ENCODE measurements at places on chromosomes 2 and 18. TPM values are rescaled to one million over a fixed set of nuclear protein-coding genes. Genes with fewer than 3 reads are reported as not detected.

The TNFAIP6 gene
- 1.2 TPM for total RNA-seq

The ACTG2 gene
- 0.23 TPM for total RNA-seq

The ZNF385B gene
- total RNA-seq: not detected

The IL1F10 gene
- not detected for total RNA-seq

The M1AP gene
- total RNA-seq: not detected

The RTP5 gene
- not detected for total RNA-seq

The MALL gene
- 142 TPM for total RNA-seq

The PUM2 gene
- 34.8 TPM for total RNA-seq

The SERPINB8 gene
- 13.2 TPM for total RNA-seq

The KCNJ13 gene
- total RNA-seq: not detected

The RAMP1 gene
- not detected for total RNA-seq

The DPYSL5 gene
- 3.6 TPM for total RNA-seq

The CCDC121 gene
- 3.8 TPM for total RNA-seq

The APCDD1 gene
- not detected for total RNA-seq

The AQP12A gene
- not detected for total RNA-seq

The NPHP1 gene
- 7.3 TPM for total RNA-seq

The BOK gene
- 35.5 TPM for total RNA-seq

The MXD1 gene
- total RNA-seq: 2.2 TPM

The COL4A3 gene
- 1.6 TPM for total RNA-seq

The CHRNG gene
- not detected for total RNA-seq

The ICOS gene
- not detected for total RNA-seq

The ANO7 gene
- 1.9 TPM for total RNA-seq

The PROC gene
- 5.6 TPM for total RNA-seq

The REEP1 gene
- 0.88 TPM for total RNA-seq

The AKAIN1 gene
- not detected for total RNA-seq

The MEMO1 gene
- 82.1 TPM for total RNA-seq

The TMEM182 gene
- 3.4 TPM for total RNA-seq

The LIMS4 gene
- total RNA-seq: 0.57 TPM

The FSHR gene
- not detected for total RNA-seq

The SKOR2 gene
- total RNA-seq: not detected

The SMYD5 gene
- 53.8 TPM for total RNA-seq

The ERBB4 gene
- total RNA-seq: not detected

The C2orf68 gene
- total RNA-seq: 26.7 TPM

The LGALSL gene
- total RNA-seq: 8.7 TPM

The CAPN13 gene
- total RNA-seq: 0.07 TPM

The DLGAP1 gene
- total RNA-seq: not detected

The SATB2 gene
- total RNA-seq: 2.9 TPM

The LYPD1 gene
- total RNA-seq: 15.2 TPM

The DDX1 gene
- 126 TPM for total RNA-seq

The SPHKAP gene
- not detected for total RNA-seq

The MC4R gene
- total RNA-seq: not detected

The C2orf92 gene
- total RNA-seq: 0.66 TPM

The FASTKD1 gene
- 18.3 TPM for total RNA-seq

The ACADL gene
- not detected for total RNA-seq

The SULT1C2 gene
- total RNA-seq: 0.59 TPM

The ASB18 gene
- not detected for total RNA-seq

The STRN gene
- total RNA-seq: 11.1 TPM

The SMAD7 gene
- 20.7 TPM for total RNA-seq

The BCL11A gene
- 0.02 TPM for total RNA-seq

The MALT1 gene
- 10.3 TPM for total RNA-seq

The C2orf78 gene
- not detected for total RNA-seq
